ENCODE measurements at places on chromosomes 5 and 9. TPM values are rescaled to one million over a fixed set of nuclear protein-coding genes. Genes with fewer than 3 reads are reported as not detected.

DBH gene
- total RNA-seq: not detected

QRFP gene
- not detected for total RNA-seq

ADAMTS6 gene
- 1.0 TPM for total RNA-seq

TAF11L5 gene
- total RNA-seq: not detected

FOXD4L5 gene
- under 0.01 TPM for total RNA-seq

BAAT gene
- under 0.01 TPM for total RNA-seq

PFN3 gene
- total RNA-seq: not detected

SEMA6A gene
- 84.3 TPM for total RNA-seq

TRPM6 gene
- total RNA-seq: 0.73 TPM

ZBTB5 gene
- 8.8 TPM for total RNA-seq

ZFP37 gene
- total RNA-seq: 1.5 TPM

LURAP1L gene
- 1.5 TPM for total RNA-seq

OR1J2 gene
- not detected for total RNA-seq

RANBP17 gene
- 43.6 TPM for total RNA-seq

ENC1 gene
- total RNA-seq: 28.6 TPM

MOB3B gene
- 8.6 TPM for total RNA-seq

FANCG gene
- total RNA-seq: 37.3 TPM

FGD3 gene
- not detected for total RNA-seq

CARTPT gene
- not detected for total RNA-seq

IL13 gene
- total RNA-seq: 0.36 TPM

CER1 gene
- not detected for total RNA-seq

SPINK5 gene
- total RNA-seq: 0.15 TPM

DOK3 gene
- total RNA-seq: 1.5 TPM

PCDHGA8 gene
- total RNA-seq: 2.5 TPM

CSF2 gene
- total RNA-seq: not detected

NME5 gene
- total RNA-seq: 9.1 TPM

B4GALT1 gene
- total RNA-seq: 18.9 TPM

TTC33 gene
- 15.0 TPM for total RNA-seq
